Progenitor cell of endocrine pancreas (in vitro differentiated cells): ENCODE measurements at places on chromosomes 1 and 21.

- DNase-seq, result no peak
Measured at GRCh38 chr1:2208309-2209239, 14.0 kb upstream of the FAAP20 start.

- DNase-seq, result no peak
Measured at GRCh38 chr1:11482701-11483479, 3.9 kb downstream of the DISP3 start.

DNA sequence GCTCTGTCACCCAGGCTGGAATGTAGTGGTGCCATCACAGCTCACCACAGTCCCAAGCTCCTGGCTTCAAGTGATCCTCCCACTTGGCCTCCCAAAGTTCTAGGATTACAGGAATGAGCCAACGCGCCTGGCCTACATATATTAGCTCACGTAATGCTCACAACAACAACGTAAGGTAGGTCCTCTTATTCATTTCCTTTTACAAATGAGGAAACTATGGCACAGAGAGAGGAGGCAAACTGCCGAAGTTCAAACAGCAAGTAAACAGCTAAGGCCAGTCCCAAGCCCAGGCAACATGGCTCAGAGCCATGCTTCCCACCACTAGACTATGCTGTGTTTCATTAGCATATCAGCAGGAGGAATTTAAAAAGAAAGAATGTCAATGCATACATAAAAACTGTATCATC lies 284.4 kb downstream of the VAV3 start:
- no peak for DNase-seq

- DNase-seq, result no peak
Measured at GRCh38 chr1:7824701-7825100, 28.2 kb downstream of the UTS2 start.

GRCh38 chr1:31605908-31606427 lies 11.5 kb upstream of the HCRTR1 start:
- no peak for DNase-seq

DNA sequence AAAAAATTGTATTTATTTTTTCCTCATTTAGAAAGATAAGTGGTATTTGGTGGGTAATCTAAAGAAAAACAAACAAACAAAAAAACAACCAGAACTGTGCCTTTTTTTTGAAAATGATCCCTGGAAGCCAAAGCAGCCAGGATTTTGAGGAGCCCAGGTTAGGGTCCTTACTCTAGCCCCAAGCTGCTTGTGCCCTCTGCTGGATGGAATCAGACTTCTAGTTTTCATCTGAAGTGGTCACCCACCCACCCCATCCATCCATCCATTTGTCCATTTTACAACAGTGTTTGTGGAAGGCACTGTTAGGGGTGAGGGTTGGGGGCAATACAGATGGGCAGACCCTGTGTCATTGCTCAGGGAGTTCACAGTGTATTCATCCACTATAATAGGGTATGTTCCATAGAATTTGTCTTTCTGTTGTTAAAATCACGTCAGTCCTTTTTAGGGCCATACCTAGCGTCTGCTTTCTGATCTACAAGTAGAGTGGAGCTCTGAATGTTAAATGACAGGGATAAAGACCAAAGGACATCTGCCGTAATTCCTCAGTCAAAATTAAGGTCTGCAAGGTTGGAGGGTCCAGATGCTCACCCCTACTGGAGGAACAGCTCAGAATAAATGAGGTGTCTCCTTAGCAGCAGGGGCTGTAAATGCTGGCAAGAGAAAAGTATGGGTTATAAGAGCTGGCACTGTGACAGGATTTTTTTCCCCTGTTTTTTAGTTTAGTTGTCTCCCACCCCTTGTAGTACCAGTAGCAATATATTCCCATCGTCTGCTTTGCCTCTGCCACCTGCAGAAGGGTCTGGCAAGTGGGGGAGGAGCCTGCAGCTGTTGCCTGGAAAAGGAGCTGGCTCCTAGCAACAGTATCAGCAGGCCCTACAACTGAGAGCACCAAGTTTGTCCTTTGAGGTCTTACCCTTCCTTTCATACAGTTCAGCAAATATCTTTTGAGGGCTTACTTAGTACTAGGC lies 3.2 kb downstream of the LRRC42 start:
- no peak for DNase-seq

DNA sequence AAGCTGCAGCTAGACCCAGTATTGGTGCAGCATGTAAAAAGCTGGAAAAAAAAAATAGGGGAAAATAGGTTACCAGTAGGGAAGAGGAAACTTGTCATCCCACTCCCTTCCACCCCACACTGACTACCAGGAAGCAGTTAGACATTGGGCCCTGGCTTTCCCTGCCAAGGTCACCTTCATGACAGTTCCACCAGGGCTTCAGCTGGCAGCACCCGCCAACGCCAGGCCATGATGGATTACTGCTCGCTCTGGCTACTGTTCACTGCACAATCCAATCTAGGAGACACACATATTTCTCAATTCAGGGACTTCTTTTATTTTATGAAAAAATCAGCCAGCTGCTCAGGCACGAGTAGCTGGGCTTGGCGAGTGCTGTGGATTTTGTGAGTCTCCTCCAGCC lies 127.7 kb downstream of the DMRTA2 start:
- DNase-seq, result no peak

GRCh38 chr1:227190321-227190720 lies 128.0 kb downstream of the CDC42BPA start:
- no peak for DNase-seq

GRCh38 chr21:30491963-30492428 lies at the start of gene KRTAP19-3:
Gene KRTAP19-3 (minus strand): TSS chr21:30492013. CDS start chr21:30491957, 56 bp downstream.
- no peak for DNase-seq

GRCh38 chr1:8419861-8420260 lies 101.9 kb downstream of the SLC45A1 start:
- no peak for DNase-seq

DNA sequence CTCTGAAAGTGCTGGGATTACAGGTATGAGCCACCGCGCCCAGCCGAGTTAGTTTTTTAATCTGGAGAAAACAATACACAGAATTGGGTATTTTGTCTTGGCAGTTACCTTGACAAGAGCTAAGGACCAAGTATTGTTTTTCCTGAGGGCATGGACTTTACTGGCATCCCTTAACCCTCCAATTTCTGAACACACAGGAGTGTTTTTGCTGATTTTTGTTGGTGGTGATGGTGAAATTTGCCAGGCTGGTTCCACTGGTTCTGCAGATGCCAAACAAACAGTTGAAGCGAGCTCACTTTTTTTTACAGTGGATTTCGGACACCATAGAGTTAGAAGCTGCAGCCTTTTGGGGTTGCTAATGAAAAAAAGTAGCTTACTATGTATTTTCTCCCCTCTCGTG lies 37.2 kb upstream of the SH3D21 start:
- DNase-seq, result no peak

GRCh38 chr21:42426876-42427480 lies 23.3 kb downstream of the UBASH3A start:
- DNase-seq, result no peak

DNA sequence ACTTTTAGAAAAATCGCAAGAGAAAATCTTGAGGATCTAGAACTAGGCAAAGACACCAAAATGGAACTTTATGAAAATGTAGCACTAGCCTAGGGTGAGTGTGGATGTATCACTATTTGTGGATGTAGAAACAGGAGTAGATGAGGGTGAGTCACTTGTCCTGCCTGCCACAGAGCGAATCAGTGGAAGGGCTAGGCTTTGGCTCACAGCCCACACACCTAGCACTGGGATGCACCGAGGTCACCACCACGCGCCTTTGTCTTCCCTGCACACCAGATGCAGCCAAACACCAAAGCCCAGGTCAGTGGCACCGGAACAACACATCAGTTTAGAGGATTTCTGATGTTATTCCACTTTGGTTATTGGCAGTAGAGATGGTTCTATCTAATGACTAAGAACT lies 38.2 kb downstream of the PKNOX1 start:
- no peak for DNase-seq

- DNase-seq, result no peak
Measured at GRCh38 chr21:35328856-35329455, 279.9 kb upstream of the RUNX1 start.

DNA sequence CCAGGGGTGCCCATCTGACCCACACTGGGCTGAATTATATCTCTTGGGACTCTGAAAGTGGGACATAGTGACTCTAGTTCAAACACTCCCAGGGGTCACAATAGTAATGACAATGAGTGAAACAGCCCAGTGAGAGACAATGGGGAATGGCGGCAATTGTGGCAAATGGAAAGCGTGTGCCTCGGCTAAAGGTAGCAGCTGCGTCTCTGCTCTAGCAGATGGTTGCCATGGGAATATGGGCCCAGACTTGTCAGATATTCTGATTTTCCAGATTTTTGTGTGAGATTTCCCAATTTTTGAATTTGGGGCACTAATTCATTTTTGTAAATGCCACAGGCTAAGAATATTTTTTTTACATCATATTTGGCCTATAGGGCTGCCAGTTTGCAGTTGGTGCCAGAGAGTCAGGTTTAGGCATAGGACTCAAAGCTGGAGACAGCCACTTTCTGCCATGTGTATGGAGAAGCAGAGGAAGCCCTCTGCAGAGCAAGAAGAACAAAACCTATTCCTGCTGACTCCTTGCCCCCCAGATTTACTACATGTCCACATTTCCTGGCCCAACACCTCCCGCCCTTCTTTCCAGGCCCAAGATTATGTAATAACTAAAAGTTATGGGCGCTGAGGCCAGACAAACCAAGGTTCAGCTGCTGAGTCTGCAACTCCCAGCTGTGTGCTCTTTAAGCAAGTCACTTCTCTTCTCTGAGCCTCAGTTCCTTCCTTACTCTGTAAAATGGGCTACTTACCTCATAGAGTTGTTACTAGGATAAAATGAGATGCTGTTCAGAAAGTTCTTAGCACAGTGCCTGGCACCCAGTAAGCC lies 21.6 kb upstream of the PTP4A2 start:
- no peak for DNase-seq

- DNase-seq, result no peak
Measured at GRCh38 chr1:156497743-156498431, 2.7 kb downstream of the MEF2D start.
